ENCODE measurements at places on chromosomes 3 and 15.

GRCh38 chr3:66819993-66820501, 178.1 kb upstream of the KBTBD8 start:
- no peak for DNase-seq

- no peak for DNase-seq
Observed at GRCh38 chr3:114143817-114144216, 35.0 kb downstream of the DRD3 start.

DNA sequence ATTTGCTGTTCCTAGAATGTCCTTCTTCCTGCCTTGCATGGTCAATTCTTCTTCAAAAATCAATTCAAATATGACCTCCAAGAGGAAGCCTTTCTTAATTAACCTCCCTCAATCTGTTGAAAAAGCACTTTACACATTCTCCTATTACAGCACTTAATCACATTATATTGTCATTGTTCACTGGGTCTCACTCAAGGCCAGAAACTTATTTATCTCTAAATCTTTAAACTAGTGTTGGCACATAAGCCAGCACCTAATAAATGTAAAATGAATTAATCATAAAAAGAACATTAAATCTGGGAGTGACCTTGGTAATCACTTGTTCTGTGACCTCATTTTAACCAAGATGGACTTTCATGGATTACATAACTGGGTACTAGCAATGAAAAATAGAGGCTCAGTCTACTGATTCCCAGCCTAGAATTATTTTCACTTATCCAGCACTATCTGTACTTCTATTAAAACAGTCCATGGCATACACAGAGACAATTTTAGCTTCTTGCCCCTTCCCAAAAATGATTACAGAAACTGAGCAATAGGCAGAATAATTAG, 22.1 kb downstream of the MSL2 start:
- no peak for DNase-seq

DNA sequence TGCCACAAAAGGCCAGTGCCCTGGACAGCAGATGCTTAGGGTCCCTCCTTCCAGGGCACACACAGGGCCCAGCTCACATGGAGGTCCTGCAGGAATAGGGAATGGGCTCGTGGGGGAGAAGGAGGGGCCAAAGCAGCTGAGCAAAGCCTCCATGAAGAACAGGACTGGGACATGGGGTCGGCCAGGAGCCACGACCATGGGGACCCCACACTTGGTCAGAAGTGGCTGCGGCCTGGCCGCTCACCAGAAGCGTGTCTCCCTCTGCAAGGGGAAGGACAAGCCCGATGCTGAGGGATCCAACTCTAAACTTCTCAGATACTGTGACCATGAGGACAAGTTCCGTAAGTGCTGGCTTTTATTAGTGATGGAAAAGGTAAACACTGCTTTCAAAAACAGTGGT, 15.3 kb downstream of the RBPMS2 start:
- no peak for DNase-seq

DNA sequence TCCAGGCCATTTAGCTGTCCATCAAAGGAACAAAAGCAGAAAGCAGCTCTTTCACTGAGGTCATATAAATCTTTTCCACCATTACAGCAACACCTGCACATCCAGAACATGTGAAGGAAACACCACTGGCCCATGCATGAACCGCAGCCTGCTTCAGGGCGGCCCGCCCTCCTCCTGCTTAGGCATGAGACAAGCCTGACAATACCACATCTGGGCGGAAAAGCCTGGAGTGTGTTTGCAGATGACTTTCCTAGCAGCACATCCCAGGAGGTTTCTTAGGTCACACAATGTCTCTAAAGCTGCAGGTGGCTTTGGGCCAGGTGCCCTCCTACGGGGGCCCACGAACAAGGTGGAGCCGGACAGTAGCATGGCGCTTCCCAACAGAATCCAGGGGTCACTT, 19.6 kb downstream of the CYFIP1 start:
- no peak for DNase-seq

DNA sequence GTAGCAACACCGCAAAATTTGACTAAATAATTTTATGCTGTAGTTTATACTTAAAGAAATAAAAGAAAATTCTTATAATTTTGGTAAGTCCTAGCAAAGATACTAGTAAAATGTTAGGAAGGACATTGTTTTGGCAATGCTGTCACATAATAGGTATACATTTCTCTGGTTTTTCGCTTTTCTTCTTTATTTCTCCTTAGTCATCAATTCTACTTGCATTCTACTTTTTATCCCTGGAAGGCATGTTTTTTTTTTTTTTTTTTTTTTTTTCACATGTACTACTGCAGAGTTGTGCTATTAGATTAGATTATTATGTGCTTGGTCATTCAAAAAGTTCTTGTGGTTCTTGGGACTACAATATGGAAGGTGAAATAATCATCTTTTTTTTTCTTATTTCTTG, 1421.2 kb downstream of the SI start:
- DNase-seq = no peak

- no peak for DNase-seq
Observed at GRCh38 chr3:39408493-39409372, 2.2 kb downstream of the RPSA start.

- no peak for DNase-seq
Observed at GRCh38 chr15:50182219-50183013, 420 bp downstream of the SLC27A2 start.

All from epithelial cell of proximal tubule (primary cell).